ENCODE measurements at places on chromosomes 4 and X.

GRCh38 chrX:13669246-13669737, 16.4 kb downstream of the TCEANC start:
- peak; percentile 99 for DNase-seq

- peak; percentile 9 for DNase-seq
Observed at GRCh38 chrX:6667048-6667768, 132.3 kb upstream of the VCX3A start.

DNA sequence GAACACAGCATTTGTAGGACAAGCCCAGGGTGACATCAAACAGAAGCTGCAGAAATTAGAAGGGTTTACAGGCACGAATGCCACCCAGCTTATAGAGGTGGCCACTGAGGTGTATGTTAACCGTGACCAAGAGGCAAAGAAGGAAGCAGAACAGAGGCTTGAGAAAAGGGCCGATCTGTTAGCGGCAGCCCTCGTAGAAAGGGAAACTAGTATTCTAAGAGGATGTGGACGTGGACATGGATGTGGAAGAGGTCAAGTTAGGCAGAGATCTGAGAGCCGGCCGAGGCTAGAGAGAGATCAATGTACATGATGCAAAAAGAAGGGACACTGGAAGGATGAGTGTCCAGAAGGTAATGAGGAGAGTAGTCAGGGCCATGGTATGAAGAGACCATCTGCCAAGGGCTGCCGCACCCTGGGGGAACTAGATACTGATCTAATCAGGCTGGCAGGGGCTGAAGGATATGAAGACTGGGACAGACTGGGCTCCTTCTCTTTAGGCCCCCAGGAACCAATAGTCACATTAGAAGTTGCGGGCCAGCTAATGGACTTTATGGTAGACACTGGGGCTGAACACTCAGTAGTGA, 27.5 kb downstream of the LIAS start:
- no peak for DNase-seq

DNA sequence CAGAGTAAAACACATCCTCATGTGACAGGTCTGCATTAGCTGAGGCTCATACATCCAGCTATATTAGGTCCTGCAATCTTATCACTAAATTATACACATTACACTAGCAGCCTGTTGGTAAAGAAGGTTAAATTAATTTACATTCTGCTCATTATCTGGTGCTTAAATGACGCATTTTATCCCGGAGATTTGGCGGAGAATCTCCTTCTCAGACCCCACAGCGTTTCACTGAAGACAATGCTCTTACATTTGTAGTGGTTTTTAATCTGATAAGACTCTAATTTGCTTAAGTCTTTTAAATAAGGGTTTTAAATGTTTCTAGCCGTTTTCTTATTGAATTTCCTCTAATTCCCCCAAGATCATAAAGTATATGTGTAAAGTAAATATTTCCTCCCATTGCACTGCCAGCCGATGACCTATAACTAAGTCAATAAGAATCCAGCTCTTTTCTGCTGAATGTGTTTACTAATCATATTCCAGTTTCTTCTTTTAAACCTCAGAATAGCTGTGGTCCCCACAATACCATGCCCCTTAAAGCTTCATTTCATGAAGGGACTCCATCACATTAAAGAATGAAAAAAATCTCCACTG, 2.1 kb upstream of the PITX2 start:
- no peak for DNase-seq

DNA sequence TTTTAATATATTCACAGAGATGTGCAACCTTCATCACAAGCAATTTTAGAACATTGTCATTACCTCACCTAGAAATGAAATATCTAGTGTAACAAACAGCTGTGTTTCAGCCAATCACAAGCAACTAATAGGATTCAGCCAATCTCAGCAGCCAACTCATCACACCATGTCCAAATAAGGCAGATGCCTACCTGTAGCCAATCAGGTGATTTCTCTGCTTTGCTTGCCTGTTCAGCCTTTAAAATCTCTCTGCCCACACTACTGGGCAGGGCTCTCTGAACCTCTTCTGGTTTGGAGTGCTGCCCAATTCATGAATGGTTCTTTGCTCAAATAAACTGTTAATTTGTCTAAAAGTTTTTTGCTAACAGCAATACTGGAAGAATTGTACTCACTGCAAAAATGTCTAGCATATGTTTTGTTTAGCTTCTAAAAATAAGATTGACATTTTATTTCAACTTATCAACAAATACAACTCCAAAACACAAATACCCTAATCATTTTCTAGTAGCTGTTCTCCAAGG, 52.4 kb upstream of the IGFBP7 start:
- peak; percentile 37 for DNase-seq

- DNase-seq, result no peak
Observed at GRCh38 chr4:45094684-45095083, 368.3 kb upstream of the GNPDA2 start.

- no peak for DNase-seq
Observed at GRCh38 chr4:71231129-71232055, 107.4 kb upstream of the SLC4A4 start.

DNA sequence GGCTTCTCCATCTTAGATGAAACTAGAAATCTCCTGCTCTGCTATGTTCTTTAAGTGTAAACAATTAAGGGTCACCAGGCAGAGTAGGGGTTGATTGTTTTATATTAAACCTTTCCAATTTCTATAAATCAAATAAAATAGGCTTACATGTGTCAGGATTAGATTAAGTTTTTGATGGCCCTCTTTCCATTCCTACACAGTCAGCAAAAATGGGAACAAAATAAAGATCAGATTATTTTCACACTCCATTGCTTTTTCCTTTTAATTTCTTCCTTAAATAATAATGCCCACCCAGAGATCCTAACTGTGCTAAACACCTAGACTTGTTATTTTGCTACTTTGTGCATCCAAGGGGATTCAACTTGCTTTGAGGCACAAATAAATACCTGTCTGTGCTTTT, 381.4 kb upstream of the MAGEB16 start:
- DNase-seq, result no peak

- DNase-seq, result no peak
Observed at GRCh38 chr4:123786920-123787319, 390.3 kb downstream of the SPRY1 start.

DNA sequence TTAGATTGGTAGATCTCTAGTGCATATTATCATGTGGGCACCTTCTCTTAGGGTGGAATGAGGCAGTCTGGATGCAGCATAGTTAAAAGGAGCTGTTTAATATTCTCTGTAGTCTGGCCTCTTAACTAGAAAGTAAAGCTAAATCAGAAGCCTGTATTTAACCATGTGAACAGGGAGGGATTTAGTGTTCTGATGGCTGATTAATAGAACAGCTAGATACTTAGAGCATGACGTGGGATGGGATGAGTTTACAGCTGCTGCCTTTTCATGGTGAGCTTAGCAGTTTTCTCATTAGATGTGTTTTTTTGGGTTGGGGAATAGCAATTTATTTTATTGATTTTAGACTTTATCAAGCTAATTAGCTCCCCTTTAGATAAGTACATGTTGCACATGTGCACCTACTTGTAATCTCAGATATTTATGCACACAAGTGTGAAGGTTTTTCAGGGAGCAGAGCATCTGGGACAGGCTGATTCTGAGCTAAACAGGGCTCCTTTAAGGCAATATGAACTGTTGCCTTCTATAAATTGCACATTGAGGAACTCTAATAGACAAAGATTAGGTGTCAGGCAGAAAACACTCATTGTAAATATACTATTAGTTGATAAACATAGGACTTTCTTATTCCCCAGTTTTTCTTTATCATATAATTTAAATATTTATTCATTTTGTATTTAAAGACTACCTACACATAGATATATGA, 34.1 kb downstream of the YIPF6 start:
- no peak for DNase-seq

- peak; percentile 21 for DNase-seq
Observed at GRCh38 chrX:104707572-104707971, 141.6 kb downstream of the IL1RAPL2 start.

GRCh38 chrX:41728125-41728524, 4.1 kb downstream of the GPR82 start:
- DNase-seq, result no peak

DNA sequence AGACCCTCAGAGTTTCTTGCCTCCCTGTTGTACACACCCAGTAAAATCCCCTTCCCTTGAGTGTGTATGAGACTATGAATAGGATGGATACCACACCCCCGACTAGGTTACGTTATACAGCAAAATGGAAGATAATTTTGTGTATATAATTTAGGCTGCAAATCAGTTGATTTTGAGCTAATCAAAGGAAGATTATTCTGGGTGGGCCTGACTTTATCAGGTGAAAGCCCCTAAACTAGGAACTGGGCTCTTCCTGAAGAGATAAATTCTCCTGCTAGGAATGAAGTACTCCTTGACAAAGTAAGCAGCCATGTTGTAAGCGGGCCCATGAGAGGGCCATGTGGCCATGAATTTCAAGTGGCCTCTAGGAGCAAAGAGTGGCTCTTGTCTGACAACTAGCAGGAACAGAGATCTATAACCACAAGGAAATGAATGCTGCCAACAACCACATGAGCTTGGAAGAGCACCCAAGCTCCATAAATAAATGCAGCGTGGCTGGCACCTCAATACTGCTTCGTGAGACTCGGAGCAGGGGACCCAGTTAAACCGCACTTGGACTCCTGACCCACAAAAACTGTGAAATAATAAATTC, 646.4 kb downstream of the IL1RAPL1 start:
- no peak for DNase-seq

GRCh38 chrX:16588266-16588665, 61.7 kb upstream of the S100G start:
- no peak for DNase-seq

- DNase-seq, result peak; percentile 24
Observed at GRCh38 chrX:30141966-30142365, 73.4 kb upstream of the MAGEB2 start.

DNA sequence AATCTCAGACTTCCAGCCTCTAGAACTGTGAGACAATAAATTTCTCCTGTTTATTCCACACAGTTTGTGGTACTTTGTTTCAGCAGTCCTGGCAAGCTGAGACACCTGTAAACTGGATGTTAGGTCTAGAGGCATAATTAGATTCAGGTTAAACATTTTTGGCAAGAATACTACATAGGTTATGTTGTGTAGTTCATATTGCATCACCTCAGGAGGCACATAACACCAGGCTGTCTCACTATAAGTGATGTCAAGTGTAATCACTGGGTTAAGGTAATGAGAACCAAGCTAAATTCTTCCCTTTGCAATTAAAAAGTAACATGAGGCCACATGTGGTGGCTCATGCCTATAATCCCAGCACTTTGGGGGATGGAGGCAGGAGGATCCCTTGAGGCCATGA, 214.2 kb downstream of the ZNF674 start:
- peak; percentile 76 for DNase-seq

DNA sequence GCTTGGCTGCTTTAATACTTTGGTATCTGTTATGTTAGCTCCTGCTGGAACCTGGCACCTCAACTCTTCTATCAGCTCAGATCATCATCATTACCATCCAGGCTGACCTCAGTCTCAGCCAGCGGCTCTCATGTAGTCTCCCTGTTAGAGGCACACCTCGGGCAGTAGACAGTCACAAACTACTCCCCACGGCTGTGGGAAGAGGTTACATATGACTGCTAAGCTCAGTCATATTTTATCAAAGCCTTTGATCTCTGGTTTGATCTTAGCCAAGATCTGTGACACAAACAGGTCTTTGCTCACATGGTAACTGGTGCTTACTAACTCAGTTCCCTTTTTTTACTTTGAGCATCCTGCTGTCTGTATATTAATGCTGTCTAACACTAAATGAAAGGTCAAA, 384.9 kb downstream of the CENPC start:
- no peak for DNase-seq

GRCh38 chr4:94826206-94826605, 68.5 kb downstream of the BMPR1B start:
- DNase-seq, result no peak

GRCh38 chr4:7756561-7757355, 182.9 kb downstream of the AFAP1 start:
- DNase-seq, result peak; percentile 5

GRCh38 chrX:16963216-16963615, 16.8 kb downstream of the REPS2 start:
- peak; percentile 51 for DNase-seq

DNA sequence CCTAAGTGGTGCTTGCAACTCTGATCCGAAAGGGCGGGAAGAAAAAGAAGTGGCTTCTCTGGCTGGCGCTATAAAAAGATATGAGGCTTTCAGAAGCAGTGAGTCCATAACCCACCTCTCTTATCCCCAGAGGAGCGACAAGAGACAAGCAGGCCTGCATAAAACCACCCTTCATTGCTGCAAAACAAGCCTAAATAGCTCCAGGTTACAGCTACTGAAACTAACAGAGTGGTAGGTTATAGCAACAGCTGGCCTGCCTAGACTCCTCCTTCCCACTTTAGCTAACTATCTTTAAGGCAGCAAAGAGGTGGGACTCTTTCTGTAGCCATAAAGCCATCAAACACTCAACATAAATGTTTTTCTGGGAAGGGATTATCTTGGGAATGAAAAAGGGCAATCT, 245.0 kb upstream of the GPR101 start:
- no peak for DNase-seq

DNA sequence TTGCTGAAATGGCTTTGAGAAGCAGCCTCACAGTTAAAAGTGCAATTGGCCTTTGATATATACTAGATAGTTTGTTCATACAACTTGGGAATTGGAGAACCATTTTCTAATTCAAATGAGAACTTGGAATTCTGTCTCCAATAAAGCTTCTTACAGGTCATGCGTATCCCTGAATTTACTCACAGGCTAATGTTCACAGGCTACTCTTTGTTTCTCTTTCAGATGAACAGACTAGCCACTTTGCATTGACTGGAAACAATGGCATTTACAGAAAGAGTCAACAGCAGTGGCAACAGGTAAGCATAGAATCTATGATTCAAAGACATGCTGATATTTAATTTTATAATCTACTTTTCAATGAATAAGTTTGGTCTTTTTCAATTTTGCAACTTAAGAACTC, 13.5 kb downstream of the AFF1 start:
- no peak for DNase-seq

DNA sequence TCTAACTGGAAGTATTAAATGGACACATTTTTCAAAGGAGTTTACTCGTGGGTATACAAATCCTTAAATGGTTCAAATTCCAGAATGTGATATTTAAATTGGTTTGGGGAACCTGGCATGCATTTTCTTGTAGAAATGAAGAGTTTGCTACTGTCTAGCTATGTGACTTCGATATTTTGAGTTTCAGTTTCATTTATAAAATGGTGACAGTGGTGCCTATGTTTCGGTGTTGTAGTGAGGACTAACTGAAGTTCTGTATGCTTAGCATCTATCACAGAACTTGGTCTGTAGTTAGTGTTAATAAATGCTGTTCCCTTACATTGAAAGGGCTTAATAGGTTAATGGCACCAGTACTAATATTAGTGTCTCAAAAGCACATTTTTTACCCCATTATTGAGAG, 29.4 kb downstream of the TRPC5 start:
- DNase-seq, result no peak

- no peak for DNase-seq
Observed at GRCh38 chrX:21438792-21439191, 64.6 kb downstream of the CNKSR2 start.

DNA sequence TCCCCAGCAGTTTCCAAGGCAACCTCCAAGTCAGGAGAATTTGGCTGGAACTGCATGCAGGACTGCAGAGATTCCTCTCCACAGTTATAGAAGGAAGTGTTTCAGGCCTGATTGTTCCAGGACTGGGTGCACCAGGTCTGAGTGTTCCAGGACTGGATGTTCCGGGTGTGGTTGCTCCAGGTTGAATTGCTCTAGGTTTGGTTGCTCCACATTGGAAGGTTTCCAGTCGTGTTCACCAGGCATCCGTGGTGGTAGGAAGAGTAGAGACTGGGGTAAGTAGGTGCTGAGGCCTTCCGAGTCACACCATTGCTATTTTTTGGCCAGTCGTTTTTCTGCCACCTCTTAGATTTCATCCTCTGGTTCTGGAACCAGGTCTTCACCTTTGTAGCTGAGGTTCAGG, 105.4 kb downstream of the MSN start:
- DNase-seq, result no peak

GRCh38 chr4:185600801-185601434, 65.6 kb upstream of the PDLIM3 start:
- DNase-seq, result no peak
